WTC11 (cell line): ENCODE measurements at places on chromosomes 7 and 10. TPM values are rescaled to one million over a fixed set of nuclear protein-coding genes. Genes with fewer than 3 reads are reported as not detected.

Gene KCP
- total RNA-seq, result 2.5 to 2.9 TPM (median 2.7 TPM) in 3 replicates

Gene NEBL
- total RNA-seq, result 8.9 to 10.5 TPM (median 9.7 TPM) in 3 replicates

Gene ERVW-1
- total RNA-seq, result 0.07 to 0.14 TPM in 2 of 3 replicates, not detected in the other

DNA sequence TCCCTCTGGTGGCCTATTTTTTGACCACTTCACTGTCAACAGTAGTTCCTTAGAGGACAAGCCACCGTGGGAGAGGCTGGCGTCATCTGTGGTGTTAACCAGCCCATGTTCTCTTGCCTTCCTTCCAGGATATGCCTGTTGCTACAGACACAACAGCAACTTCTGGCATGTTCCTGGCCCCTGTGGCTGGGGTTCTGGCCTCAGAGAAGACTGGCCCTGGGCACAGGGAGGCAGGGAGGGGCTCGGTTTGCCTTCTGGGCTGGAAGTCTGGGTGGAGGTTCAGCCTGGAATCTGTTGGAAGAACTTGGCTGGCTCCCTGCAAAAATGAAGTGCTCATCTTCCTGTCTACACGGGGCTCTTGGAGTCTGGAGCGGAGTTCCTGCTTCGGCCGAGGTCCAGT lies 25.7 kb downstream of the GOLGA7B start:
- no peak for DNase-seq

GRCh38 chr7:47521011-47521795 lies 60.7 kb downstream of the TNS3 start:
- no peak for DNase-seq

GRCh38 chr7:127021019-127021738 lies 231.6 kb downstream of the GRM8 start:
- DNase-seq, result no peak

DNA sequence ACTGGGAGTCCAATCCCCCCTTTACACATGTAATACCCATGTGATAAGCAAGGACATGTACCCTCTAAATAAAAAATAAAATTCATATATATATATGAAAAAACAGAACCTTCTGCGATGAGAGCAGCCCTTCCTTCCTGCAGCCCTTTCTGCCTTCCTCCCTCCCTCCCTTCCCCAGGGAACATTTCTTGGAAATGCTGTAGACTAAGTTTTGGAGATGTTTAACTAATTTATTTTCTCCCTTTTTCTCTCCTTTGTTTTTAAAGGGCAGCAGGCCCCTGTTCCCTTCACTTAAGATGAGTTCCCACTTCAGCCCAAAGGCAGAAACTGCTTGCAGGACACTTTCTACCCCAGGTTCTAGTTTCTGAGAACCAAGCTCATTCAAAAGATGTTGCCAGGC lies 179.2 kb downstream of the FRMD4A start:
- DNase-seq, result no peak

DNA sequence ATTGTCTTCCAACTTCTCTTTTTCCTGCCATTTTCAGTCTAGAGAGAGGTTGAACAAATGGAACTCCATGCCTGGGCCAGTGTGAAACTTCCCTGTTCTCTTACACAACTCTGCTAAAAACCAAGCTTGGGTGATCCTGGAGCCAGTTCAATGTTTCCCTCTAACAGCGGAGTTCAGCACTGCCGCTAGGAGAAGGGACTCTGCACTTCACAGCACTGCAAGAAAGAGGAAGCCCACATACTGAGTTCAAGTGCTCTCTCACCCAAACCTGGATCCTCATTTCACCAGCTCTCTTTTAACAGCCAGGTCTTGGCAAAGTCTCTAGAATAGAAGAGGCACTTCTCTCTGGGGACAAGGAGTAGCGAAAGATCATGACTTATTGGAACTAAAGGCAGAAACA lies 18.8 kb downstream of the FOXI2 start:
- DNase-seq, result no peak
